Motor neuron (in vitro differentiated cells): ENCODE measurements at places on chromosomes 12 and 14. TPM values are rescaled to one million over a fixed set of nuclear protein-coding genes. Genes with fewer than 3 reads are reported as not detected.

CD27 gene
- total RNA-seq = 0.28 TPM in 1 of 2 replicates, not detected in the other

AKAP6 gene
- 66.8 and 67.3 TPM in 2 replicates for total RNA-seq

CEP128 gene
- total RNA-seq = 6.5 and 7.2 TPM in 2 replicates

MIPOL1 gene
- 12.2 and 12.9 TPM in 2 replicates for total RNA-seq
